ENCODE measurements at places on chromosomes 4 and X.

DNA sequence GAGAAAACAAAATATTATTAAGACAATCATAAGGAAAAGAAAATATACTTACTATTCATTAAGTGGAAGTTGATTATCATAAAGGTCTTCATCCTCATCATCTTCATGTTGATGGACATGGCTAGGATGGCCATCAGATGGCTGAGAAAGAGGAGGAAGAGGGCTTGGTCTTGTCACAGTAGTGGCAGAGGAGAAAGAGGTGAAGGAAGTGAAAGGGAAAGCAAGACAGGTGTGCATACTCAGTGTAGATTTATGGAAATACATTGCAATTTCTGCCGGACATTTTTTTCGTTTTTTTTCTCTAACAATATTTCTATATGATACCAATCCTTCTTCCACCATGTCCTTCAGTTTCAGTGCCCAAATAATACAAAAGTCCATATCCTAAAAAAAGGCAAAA is 1409.8 kb downstream of the PCDH7 start:
- DNase-seq: no peak

DNA sequence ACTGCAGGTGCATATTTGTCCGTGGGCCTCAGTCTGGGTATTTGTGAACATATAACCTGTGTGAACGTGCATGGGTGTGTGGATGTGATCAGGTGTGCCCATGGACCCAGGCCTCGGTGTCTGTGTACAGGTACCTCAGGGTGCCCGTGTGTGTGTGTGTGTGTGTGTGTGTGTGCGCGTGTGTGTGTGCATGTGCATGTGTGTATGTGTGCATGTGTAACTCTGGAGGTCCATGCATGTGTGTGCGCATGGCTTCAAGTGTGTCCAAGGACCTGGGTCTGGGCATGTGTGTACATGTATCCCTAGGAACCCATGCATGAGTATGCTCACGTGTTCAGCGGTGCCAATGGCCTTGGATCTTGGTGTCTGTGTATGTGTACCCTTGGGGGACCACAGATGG is 15.8 kb downstream of the FTSJ1 start:
- DNase-seq: no peak

GRCh38 chr4:73055241-73055897 is 14.1 kb downstream of the COX18 start:
- no peak for DNase-seq

DNA sequence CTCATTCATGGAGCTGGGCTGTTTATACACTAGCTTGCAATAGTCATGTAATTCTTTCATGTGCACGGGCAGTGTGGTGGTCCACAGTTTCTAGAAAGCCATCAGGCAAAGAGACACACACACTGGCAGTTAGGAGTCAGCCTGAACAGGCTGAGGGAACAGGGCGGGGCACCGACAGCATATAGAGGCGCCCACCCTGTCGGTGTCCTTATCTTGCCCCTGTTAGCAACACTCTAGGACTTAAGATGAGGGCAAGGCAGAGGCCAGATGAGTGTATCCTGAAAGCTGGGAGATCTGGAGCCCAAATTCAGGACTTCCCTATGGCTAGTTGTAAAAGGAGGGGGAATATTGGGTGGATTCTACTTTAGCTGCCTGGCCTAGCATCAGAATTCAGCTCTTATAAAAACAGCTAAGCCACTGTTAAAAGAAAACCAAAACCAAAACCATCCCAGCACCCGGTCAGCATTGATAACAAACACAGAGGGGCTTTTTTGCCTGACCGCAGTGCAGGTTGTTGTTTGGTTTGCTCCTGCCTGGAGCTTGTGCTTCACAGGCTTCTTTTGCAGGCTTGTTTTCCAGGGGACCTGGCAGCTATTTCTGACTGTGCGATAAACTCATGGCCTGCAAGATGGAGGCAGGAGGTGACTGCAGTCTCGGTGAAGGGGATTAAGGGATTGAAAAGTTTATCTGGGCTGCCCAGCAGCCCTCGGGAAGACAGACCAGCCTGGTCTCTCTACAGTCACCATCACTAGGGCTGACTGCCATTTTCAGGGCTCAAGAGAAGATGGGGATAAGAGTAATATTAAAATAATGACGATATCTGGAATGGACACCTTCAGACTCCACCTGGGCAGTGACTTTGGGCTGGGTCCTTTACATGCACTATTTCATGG is 638.9 kb downstream of the MID1IP1 start:
- no peak for DNase-seq

DNA sequence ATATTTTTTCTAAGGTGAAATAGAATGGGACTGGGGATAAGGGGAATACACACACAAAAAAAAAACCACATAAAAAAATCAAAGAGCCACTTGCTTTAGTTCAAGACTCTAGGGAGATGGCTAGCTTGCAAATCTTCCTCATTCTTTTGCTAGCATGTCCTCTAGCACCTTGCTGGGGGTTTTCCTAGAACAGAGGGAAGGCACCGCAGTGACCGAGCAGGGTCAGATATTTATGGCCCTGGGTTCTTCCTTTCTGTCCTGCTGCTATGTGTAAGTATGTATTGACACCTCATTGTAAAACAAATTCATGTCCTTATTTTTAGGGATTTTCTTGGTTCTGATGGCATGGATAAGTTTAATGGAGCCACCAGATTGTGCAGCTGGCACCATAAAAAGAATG is 81.2 kb downstream of the SHISA3 start:
- no peak for DNase-seq

- no peak for DNase-seq
Measured at GRCh38 chr4:88940506-88940905, 116.5 kb downstream of the FAM13A start.

DNA sequence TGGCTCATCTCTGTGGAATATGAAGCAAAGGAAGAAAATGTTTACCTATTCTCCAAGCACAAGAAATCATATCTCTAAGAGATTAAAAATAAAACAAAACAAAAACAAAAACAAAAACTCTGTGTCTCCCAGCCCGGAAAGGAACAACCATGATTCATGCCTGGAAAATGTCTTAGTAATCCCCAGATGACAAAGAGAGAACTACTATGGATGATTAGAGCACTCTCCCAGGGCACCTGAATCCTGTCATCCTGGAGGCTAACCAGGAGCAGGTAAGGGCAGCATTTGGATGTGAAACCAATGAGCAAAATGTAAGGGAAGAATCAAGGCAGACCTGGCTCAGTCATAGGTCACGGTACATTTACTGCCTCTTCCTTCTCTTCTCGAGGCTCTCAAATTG is 1.7 kb upstream of the AKAP4 start:
- DNase-seq: no peak

GRCh38 chr4:54197926-54198325 is 31.2 kb upstream of the PDGFRA start:
- no peak for DNase-seq

DNA sequence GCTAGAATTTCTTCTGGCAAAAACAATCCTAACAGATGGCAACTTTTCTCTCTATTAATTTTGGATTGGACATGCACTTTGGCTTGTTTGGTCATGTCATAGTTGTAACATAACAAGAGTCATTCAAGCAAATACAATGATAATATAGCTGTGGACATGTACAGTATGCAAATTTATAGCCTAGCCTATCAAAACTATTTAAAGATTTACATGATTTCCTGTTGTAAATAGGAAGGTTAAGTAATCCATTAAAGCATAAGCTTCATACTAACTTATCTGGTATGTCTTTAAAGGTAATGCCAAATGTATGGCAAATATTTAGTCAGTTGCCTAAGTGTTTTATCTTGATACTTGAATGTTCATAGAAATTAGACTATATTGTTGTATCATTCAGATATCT is 45.3 kb downstream of the RPA4 start:
- no peak for DNase-seq

GRCh38 chr4:22091906-22092305 is 143.3 kb upstream of the KCNIP4 start:
- no peak for DNase-seq

DNA sequence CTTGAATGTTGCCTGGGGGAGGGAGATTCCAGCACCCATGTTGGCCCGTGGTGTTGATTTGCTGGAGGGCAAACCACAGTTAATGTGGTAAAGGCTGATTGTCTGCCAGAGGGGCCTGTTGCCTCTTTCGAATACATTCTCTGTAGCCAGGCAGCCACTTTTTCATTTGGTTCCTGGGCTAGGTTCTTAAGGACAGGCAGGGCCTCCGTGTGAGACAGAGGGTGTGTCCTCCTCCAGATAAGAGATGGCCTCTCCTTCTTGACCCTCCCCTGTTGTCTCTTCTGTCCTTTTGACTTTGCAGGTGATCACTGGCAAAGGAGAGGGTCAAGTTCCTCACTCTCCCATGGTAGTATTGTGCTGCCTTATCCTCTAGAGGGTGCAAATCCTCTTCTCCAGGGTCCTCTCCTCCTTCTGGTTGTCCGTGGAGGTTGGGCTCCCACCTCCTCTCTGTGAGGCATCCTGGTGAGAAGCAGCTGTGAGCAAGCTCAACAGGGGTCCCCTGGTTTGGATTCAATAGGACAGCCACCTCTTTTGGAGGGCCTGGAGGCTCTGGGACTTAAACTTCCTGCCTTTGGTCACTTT is 44.9 kb downstream of the ZNF182 start:
- no peak for DNase-seq

DNA sequence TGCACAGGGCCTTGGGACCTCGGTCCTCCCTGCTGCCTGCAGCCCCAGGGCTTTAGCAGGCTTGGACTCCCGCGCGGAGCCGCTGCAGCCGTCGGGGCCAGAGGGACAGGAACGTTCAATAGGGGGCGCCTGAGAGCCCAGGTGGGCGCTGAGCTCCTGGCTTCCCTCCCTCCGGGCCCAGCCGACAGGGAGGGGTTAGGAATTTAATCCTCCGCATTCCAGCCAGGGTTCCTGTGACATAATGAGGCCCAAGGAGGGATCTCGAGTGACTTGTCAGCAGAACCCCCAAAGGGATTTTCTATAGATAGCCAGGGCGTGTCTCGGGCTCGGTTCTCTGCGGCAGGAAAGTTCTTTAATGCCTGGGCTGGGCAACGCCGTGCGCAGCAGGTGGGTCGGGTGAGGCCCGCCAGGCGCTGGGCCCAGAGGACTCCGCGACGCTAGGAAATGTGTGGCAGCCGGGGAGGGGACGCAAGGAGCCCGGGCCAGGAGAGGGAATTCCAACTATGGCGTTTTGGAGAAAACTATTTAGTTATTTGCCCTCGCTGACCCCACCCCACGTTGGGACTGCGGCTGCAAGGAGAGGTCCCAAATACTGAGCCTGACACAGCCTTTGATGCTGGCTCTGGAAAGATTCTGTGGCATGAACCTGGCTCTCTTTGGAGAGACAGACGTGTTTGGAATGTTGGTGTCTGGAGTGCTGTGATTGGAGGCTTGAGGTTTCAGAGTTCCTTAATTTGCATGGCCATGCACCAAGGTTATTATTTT is 285.2 kb upstream of the GATB start:
- peak; percentile 21 for DNase-seq

DNA sequence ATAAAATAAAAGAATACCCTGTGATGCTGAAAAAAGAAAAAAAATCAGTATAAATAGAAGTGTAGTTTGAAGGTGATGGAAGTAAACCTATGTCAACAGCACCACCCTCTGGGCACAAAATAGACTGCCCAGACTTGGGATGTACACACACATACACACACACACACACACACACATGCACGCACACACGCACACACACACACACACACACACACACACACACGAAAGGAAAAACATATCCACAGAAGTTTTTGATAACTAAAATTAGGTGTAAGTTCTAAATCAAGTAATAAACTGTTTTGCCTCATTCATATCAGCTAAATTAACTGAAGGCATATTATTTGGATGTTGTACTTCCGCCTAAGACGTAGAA is 40.5 kb downstream of the ANXA5 start:
- no peak for DNase-seq

DNA sequence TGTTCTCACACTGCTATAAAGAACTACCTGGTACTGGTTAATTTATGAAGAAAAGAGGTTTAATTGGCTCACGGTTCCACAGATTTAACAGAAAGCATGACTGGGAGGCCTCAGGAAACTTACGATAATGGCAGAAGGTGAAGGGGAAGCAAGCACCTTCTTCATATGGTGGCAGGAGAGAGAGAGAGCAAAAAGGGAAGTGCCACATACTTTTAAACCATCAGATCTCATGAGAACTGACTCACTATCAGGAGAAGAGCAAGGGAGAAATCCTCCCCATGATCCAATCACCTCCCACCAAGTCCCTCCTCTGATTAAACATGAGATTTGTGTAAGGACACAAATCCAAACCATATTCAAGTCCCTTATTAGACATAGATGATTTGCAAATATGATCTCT is 12.3 kb upstream of the RAP2C start:
- DNase-seq: no peak

DNA sequence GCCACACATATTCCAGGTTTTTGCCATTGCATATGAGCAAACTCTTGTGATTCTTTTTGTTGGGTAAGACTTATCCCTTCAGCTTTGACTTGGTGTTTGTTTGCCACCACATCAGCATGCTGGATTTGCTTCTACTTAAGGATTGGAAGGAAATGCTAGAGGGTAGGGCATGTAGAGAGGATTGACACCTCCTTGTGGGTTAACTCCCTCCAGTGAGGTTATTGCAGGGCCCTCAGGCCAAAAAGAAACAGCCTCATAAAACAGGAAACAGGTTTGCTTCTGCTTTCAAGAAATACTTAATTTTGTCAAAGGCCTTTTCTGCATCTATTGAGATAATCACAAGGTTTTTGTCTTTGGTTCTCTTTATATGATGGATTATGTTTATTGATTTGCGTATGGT is 15.2 kb upstream of the INPP4B start:
- DNase-seq: no peak

GRCh38 chr4:145618210-145618931 is 814 bp upstream of the MMAA start:
- DNase-seq: peak; percentile 28

GRCh38 chrX:35445912-35446311 is 352.2 kb upstream of the MAGEB16 start:
- no peak for DNase-seq

DNA sequence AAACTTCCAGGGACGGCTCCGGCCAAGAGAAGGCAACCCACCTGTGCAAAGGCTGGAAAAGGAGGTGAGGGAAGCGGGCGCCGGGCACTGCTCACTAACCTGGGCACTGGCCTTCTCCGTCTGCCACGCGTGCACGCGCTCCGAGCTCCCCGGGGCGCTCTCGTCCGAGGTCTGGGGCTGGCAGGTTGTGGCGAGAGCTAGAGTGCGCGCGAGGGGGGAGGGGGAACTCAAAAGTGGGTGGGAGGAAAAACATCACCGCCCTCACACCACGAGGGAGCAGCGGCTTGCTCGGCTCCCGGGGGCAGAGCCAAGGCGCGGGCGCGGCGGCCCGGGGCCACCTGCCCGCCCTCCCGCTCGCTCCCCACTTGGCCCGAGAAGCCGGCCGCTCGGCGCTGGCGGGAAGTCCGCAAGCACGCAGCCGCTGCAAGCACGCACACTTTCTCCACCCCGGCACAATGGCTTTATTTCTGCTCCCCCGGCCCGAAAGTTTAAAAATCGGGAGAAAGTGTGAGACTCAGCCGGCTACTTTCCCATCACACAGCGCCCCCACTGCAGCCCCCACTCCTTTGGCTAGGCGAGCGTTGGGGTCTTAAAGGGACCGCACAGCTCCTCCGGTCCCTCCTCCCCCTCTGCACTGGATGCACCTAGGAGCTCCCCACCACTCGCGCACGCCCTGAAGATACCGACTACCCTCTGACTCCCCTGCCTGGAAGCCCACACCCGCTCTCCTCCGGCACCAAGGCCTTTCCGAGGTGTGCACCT is at the start of gene CHRDL1:
CHRDL1 (minus strand) TSS at position 173 of the 762 bp plus-strand sequence. CDS start 3,636 bp downstream, outside the sequence.
- DNase-seq: no peak
